Activated T-helper 2 cell treated with anti-CD3 and anti-CD28 coated beads, Interferon-gamma antibody, Interleukin-2, Interleukin-4, amounts not matched to agents 10 μg/mL and 5 μg/mL and 100 μg/mL, durations not matched to agents 14 hours and 24 hours and 36 hours (primary cell): ENCODE measurements at places on chromosomes 11 and 22.
A peak's percentile ranks its signal among the peaks of the same experiment; 100 is the strongest.

GRCh38 chr11:82794490-82794889, 60.8 kb upstream of the FAM181B start:
- peaks cover 4% of the 10 kb centered on the region for H3K27me3 ChIP-seq
- no peak overlapping the region for H3K27ac ChIP-seq
- H3K4me3 ChIP-seq = no peak overlapping the region
- H3K36me3 ChIP-seq = no peaks in the 10 kb centered on the region

- DNase-seq = no peak
- no peaks in the 10 kb centered on the region for H3K27me3 ChIP-seq
- H3K4me3 ChIP-seq = peak overlapping the region; percentile 21
These were observed 2.8 kb downstream of the ZNHIT2 start for GRCh38 chr11:65114538-65115171.

- H3K4me1 ChIP-seq = peaks cover 21% of the 10 kb centered on the region
- no peak overlapping the region for H3K27ac ChIP-seq
- H3K4me3 ChIP-seq = no peak overlapping the region
- H3K27me3 ChIP-seq = peaks cover 16% of the 10 kb centered on the region
These were observed 15.6 kb upstream of the JAM3 start for GRCh38 chr11:134052988-134053945.

GRCh38 chr11:71453918-71454304, 908 bp downstream of the NADSYN1 start:
- H3K4me1 ChIP-seq = peaks cover 40% of the 10 kb centered on the region
- DNase-seq = no peak
- peak overlapping the region; percentile 89 for H3K4me3 ChIP-seq
- peak overlapping the region; percentile 88 for H3K27ac ChIP-seq
- H3K36me3 ChIP-seq = peaks cover 46% of the 10 kb centered on the region

- DNase-seq = no peak
- H3K27ac ChIP-seq = no peak overlapping the region
- H3K4me1 ChIP-seq = peaks cover 5% of the 10 kb centered on the region
- no peak overlapping the region for H3K4me3 ChIP-seq
These were observed 3.7 kb upstream of the IPO7 start for GRCh38 chr11:9380773-9381172.

DNA sequence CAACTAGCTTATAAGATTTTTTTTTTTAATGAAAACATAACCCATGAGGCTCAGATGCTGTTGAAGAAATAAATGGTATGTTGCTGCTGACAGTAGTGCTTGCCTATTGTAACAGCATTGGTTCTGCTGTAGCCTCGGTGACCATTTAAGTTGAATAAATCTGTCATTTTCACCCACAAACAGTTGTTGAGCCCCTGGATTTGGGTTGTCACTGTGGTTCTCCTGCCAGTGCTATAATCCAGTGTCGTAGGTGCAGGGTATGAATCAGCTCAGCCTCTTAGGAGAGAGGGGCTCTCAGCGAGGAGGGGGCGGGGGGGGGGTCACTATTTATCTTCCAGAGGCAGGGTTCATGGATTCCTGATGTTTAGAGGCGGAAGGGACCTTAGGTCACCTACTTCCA, 49.9 kb upstream of the HORMAD2 start:
- H3K36me3 ChIP-seq = peaks cover 9% of the 10 kb centered on the region
- no peak overlapping the region for H3K4me3 ChIP-seq
- H3K27ac ChIP-seq = no peak overlapping the region

DNA sequence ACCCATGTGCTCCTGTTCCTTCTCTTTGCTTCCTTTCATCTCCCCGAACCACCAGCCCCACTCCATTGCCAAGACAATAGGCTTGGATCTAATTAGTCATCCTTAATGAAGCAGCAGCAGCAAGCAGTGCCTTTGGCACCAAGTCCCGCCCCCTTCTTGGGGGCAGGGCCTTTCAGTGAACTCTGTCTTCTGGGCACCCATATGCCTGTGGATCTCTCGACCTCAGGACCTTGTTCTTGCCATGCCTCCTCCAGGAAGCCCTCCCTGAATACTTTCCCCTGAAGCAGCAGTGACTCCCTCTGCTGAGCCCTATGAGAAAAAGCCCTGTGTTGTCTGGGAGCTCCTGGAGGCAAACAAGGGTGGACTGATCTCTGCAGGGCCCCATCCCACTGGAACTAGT, 32.1 kb downstream of the ARHGEF17 start:
- H3K36me3 ChIP-seq = no peaks in the 10 kb centered on the region
- no peak overlapping the region for H3K27ac ChIP-seq
- no peak overlapping the region for H3K4me3 ChIP-seq
- H3K4me1 ChIP-seq = peaks cover 4% of the 10 kb centered on the region
- H3K27me3 ChIP-seq = peaks cover 5% of the 10 kb centered on the region
- no peak for DNase-seq

DNA sequence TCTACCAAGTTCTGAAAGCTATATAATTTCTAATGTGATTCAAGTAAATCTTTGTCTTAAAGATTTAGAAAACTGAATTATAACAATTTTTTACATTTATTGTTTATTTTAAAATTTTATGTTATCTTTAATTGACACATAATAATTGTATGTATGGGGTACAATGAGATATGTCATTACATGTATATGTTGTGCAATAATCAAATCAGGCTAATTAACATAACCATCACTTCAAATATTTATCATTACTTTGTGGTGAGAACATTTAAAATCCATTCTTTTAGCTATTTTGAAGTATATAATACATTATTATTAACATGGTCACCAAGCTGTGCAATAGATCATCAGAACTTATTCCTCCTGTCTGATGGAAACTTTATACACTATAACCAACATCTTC, 181.1 kb downstream of the DDX10 start:
- DNase-seq = no peak
- H3K27me3 ChIP-seq = no peaks in the 10 kb centered on the region
- no peak overlapping the region for H3K27ac ChIP-seq
- H3K4me1 ChIP-seq = peaks cover 2% of the 10 kb centered on the region
- H3K4me3 ChIP-seq = no peak overlapping the region

GRCh38 chr11:34251589-34251980, 106.2 kb downstream of the ABTB2 start:
- H3K4me3 ChIP-seq = peak overlapping the region; percentile 34
- no peaks in the 10 kb centered on the region for H3K27me3 ChIP-seq
- peaks cover 64% of the 10 kb centered on the region for H3K4me1 ChIP-seq
- DNase-seq = no peak
- H3K27ac ChIP-seq = peak overlapping the region; percentile 47

DNA sequence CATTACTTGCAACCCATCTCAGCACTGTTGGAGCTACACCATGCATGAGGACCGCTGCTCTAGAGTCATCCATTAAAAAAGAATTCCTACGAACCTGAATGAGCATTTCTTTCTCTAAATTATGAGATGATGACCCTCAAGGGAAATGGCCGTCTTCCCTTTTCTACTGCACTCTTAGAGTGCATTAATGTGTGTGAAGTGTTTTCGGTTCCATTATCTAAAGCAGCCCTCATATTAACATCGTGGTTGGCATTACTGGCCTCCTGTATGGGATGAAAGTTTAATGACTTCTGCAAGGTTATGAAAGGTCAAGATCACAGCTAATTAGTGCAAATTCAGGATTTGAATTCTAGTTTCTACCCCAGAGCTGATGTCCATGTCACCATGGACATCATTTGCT, 16.7 kb downstream of the CD44 start:
- no peaks in the 10 kb centered on the region for H3K27me3 ChIP-seq
- H3K4me1 ChIP-seq = peaks cover 81% of the 10 kb centered on the region
- peaks cover 94% of the 10 kb centered on the region for H3K36me3 ChIP-seq
- no peak overlapping the region for H3K4me3 ChIP-seq
- DNase-seq = no peak

DNA sequence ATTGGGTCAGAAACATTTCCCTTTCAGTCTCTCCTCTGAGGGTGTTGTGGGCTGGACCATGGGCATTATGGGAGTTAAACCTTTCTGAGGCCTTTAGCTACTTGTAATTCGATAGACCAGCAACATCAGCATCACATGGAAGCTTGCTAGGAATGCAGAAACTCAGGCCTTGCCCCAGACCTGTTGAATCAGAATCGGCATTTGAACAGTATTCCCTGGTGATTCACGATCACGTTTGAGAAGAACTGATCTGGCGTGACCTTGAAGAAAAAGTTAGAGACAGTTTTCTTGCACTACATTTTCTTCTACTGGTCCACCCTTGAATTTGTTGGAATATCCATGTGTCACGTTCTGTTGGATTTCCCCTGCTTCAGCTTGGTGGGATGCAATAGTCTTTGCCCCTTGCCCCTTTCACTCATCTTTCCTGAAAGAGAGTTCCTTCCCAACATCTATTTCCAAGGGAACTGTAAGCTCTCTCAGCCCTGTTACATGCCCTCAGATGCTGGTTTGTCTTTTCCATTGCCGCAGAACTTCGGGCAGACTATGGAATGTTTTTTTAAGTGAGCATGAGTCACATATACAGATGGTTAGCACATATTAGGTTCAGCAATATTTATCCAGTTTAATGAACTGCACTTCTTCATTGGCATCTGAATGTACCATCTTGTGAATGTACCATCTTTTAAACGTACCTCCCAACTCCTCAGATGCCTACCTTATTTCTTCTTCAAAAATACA, 23.9 kb downstream of the EHF start:
- no peak overlapping the region for H3K4me3 ChIP-seq
- H3K27ac ChIP-seq = no peak overlapping the region
- H3K36me3 ChIP-seq = no peaks in the 10 kb centered on the region
- DNase-seq = no peak

DNA sequence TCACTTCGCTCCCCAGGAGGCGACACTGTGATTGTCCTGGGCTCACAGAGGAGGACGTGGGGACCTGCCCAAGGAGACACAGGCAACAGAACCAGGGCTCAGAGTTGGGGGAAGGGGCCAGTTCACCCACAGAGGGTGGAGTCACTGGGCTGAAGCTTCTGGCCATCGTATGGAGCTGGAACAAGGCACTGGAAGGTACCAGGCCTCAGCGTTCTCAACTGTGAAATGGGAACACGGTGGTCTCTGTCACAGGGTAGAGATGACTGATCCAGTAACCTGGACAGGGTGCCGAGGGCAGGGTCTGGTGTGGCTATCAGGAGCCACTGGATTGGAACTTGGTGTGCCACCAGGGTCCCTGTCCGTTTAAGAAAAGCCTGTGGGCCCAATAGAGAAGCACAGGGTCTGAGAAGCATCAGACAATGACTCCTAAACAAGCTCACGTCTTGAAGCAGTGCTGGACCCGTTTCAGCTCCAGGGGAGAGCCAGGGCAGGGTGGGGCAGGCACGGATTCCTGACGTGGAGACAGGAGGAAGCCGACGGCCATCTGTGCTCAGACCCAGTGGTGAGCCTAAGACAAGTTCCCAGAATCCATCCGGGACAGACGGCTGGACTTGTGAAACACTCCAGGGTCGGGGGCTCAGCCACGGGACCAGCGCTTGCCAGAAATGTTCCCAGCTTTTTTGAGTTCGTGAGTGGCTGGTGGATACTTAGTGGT, 25.0 kb upstream of the KCNQ1OT1 start:
- H3K4me3 ChIP-seq = no peak overlapping the region
- no peaks in the 10 kb centered on the region for H3K36me3 ChIP-seq
- no peak overlapping the region for H3K27ac ChIP-seq
- DNase-seq = no peak

DNA sequence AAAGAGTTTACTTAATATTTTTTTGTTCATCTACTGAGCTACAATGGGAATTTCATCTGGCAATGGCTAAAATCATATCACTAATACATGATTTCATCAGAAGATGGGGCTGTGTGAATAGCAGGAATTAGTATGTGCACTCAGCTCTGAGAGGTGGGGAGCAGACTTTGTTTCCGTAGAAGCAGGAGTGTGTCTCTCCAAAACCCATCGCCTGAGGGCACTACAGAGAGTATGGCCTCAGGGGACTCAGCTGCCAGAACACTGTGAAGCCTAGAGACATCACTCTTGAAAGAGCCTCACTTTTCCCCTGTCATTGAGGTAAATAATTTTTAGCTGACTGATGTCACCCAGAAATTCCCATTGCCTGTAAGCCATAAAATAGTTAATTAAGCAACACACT, 261.4 kb upstream of the ISX start:
- DNase-seq = no peak
- no peak overlapping the region for H3K27ac ChIP-seq
- no peaks in the 10 kb centered on the region for H3K27me3 ChIP-seq
- H3K4me1 ChIP-seq = no peaks in the 10 kb centered on the region
- no peak overlapping the region for H3K4me3 ChIP-seq
- H3K36me3 ChIP-seq = no peaks in the 10 kb centered on the region

DNA sequence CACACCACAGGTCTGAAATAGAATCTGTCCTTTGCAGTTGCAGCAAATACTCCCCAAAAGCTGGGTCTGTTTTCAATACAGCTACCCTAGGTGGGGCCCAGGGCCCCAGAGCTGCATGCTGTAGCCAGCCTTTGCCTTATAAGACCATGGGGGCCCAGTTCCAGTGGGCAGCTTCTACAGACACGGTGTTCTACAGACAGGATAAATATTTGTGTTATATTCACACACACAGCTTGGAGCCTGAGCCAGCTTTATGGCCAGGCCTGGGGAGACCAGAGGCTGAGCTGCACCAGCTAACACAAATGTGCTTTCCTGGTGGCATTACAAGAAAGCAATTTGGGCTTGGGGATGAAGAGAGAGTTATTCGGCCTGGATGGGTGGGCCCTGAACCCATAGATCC, 151.8 kb upstream of the NCAM1 start:
- H3K36me3 ChIP-seq = no peaks in the 10 kb centered on the region
- no peaks in the 10 kb centered on the region for H3K27me3 ChIP-seq
- no peak overlapping the region for H3K27ac ChIP-seq
- no peak overlapping the region for H3K4me3 ChIP-seq
- DNase-seq = no peak
- H3K4me1 ChIP-seq = no peaks in the 10 kb centered on the region

DNA sequence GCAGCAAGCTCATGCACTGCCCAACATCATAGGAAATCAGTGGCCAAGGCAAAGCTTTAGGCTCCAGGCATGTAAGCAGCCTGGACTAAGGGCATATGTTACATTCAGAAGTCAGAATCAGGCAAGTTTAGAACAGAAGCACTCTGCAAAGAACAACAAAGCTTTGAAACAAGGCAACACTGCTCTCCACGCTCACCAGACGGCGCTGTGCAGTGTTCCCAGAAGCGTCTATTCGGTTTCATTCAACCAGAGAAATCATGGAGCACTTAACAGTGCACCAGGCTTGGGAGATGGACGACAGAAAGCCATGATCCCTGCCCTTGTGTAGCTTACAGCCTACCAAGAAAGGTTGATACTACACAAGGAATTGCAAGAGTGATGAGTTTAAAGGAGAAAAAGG, 555.8 kb downstream of the BUD13 start:
- no peak overlapping the region for H3K27ac ChIP-seq
- H3K4me3 ChIP-seq = no peak overlapping the region
- no peaks in the 10 kb centered on the region for H3K27me3 ChIP-seq
- H3K4me1 ChIP-seq = no peaks in the 10 kb centered on the region
- no peaks in the 10 kb centered on the region for H3K36me3 ChIP-seq
- DNase-seq = no peak

- H3K36me3 ChIP-seq = no peaks in the 10 kb centered on the region
- H3K4me1 ChIP-seq = peaks cover 7% of the 10 kb centered on the region
- no peaks in the 10 kb centered on the region for H3K27me3 ChIP-seq
- peak; percentile 19 for DNase-seq
- H3K4me3 ChIP-seq = no peak overlapping the region
- no peak overlapping the region for H3K27ac ChIP-seq
These were observed 114.7 kb downstream of the CRYBB2 start for GRCh38 chr22:25334162-25334490.
